ENCODE measurements at places on chromosomes 5 and 9.

GRCh38 chr5:80195837-80196400, 59.9 kb downstream of the SERINC5 start:
- DNase-seq, result no peak

- DNase-seq, result no peak
Observed at GRCh38 chr5:72107131-72107900, at the start of gene MAP1B. Gene MAP1B, plus strand, starts transcription at chr5:72107475. Its CDS starts 57 bp downstream, at chr5:72107532.

DNA sequence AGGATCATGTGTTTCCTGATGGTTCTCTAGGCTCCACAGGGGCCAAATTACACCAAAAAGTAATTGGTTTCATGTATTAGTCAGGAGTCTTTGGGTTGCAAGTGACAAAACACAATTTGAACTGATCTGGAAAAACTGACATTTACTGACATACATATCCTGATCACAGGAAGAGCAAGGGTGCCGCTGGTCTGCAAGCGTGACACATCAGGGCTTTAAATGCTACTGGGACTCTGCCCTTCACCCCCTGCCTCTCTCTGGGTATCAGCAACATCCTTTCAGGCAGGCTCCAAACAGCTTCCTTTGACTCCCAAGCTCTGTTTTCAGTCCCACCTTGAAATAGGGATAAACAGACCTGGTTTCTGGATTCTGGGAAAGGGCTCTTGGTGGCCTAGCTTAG, 197.5 kb downstream of the PALM2AKAP2 start:
- DNase-seq, result no peak

DNA sequence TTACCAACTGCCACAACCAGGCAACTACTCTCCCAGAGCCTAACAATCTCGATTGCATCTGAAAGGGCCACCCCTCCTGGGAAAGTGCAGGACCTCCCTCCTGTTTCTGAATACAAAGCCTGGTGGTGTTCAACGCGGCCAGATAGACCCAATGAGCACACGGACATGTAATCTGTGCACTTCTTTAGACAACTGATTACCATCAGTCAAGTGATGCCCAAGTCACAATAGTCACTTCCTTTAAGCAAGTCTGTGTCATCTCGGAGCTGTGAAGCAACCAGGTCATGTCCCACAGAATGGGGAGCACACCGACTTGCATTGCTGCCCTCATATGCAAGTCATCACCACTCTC, 739 bp downstream of the C9orf72 start:
- DNase-seq, result no peak

GRCh38 chr5:106876665-106877194, 794.0 kb downstream of the EFNA5 start:
- no peak for DNase-seq

DNA sequence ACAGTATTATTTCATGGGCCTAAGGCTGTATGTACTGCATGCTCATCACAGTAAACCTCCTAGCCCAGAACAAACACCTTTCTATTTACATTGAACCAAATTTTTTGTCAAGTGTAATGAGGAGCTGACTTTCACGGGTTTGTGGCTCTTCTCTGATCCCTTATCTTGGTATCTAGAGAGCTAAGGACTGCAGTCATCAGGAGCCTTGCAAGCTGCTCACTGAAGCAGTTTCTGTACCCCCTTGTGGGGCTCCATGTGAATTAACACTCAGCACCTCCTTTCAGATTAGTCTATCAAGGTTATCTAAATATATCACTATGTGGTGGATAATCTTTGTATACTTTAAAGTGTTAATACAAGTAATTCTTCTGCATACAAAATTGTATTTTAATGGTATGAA, 108.2 kb downstream of the AUH start:
- DNase-seq, result no peak

- DNase-seq, result no peak
Observed at GRCh38 chr5:180069589-180070247, 1.8 kb downstream of the RNF130 start.

DNA sequence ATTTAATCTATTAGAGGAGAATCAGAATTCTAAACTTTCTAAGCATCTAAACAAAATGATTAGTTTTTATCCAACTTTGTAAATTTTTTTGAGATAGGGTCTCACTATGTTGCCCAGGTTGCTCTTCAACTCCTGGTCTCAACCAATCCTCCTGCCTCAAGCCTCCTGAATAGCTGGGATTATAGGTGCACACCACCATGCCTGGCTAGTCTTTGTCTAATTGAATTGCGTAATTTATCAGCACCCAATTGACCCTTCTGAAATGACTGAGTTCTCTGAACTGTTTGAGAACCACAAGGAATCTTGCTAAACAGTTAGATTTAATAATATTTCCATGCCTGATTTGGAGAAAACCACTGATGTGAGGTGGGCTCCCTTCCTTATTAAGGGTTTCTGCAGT, 75.7 kb downstream of the PJA2 start:
- no peak for DNase-seq

DNA sequence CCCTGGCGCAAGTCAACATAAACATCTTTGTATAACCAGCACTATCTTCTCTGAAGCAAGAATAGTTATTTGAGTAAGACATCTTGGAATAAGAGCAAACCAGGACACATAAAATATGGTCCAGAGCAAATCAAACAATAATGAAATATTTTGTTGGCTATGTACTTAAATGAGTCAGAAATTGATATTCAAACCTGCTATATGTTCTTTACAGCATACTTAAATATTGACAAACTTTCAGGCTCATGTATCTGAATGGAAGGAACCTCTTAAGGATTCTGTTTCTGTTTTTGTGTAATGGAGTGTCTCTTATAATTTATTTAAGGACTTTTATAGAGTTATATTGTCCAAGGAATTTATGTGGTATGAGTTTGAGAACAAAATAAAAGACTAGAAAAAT, 747.3 kb downstream of the EFNA5 start:
- no peak for DNase-seq

DNA sequence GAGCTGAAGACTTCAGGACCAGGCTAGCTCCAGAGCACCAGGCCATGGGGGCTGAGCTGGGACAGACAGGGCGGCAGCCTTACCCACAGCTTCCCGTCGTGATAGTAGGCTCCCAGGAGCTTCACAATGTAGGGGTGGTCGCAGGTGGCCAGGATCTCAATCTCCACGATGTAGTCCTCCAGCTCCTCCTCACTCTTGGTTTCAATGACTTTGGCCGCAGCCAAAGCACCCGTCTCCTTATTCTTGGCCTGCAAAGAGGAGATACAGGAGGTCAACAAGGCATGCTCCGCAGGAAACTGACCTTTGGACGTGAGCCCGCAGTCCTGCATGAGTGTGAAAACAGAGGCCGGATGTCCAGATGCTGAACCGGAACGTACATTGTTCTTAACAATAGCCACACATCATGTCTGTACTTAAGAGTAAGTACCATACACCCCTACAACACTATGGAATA, 31.5 kb downstream of the STK10 start:
- DNase-seq, result no peak

- DNase-seq, result no peak
Observed at GRCh38 chr5:76849419-76850291, at the start of gene S100Z. Gene S100Z, plus strand, starts transcription at chr5:76850014. Its CDS starts 25,346 bp downstream, at chr5:76875360.

DNA sequence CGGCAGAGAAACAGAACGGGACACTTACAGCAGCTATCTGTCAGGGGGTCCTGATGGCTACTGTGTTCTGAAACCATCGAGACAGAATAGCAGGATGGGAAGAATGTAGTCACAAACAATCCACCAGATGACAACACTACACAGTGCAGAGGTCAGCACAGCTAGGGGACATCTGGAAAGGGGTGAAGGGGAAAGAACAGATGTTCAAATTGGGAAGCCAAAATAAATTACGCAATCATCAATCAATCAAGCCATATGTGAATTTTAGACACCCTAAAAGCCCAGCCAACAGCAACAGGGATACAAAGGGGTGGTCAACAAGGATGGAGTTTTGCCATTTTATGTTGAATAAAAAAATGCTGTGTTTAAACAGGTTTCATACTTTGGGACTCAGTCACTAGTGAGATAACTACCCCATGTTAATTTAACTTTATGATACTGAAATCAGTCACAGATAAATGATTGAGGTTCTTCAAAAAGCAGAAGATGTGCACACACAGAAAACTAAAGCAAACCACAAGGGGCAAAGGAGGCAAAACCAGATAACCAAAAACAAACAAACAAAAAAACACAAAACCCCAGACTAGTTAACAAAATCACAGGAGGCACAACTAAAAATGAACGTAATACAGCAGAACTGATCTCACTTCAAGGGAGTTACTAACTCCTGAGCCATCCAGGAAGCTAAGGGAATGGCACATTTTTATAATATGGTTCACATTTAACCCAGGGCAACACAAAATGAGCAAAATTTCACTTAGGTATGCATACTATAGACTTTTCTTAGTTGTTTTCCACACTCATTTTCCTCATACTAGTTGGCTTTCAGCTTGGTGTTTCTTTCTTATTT, 65.9 kb downstream of the HABP4 start:
- no peak for DNase-seq

DNA sequence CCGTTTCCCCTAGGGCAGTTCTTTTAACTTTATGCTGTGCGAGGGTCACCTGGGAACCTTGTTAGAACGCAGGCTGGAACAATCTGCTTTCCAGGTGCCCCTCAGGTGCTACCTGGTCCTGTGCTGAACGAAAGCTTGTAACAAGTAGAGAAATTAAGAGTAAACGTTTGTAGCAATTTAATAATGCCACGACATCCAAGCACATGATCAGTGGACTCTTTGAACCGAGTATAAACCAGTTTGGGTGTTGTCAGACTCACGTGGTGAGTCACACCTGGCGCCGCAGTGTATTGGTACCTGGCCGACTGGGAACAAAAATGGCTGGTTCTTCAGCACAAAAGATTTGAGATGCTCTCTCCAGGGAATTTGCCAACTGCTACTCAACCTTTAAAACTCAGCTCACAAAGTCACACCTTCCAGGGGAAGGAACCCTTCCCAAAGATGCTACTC, 926 bp upstream of the MYO10 start:
- DNase-seq, result no peak

GRCh38 chr5:56264417-56265025, 31.4 kb upstream of the ANKRD55 start:
- no peak for DNase-seq

- no peak for DNase-seq
Observed at GRCh38 chr9:81656004-81656403, 33.3 kb downstream of the TLE1 start.

- no peak for DNase-seq
Observed at GRCh38 chr5:110304176-110304575, 422.3 kb downstream of the TMEM232 start.

- no peak for DNase-seq
Observed at GRCh38 chr9:81259896-81260295, 429.5 kb downstream of the TLE1 start.

- DNase-seq, result no peak
Observed at GRCh38 chr5:74919487-74919886, 53.3 kb upstream of the FAM169A start.

DNA sequence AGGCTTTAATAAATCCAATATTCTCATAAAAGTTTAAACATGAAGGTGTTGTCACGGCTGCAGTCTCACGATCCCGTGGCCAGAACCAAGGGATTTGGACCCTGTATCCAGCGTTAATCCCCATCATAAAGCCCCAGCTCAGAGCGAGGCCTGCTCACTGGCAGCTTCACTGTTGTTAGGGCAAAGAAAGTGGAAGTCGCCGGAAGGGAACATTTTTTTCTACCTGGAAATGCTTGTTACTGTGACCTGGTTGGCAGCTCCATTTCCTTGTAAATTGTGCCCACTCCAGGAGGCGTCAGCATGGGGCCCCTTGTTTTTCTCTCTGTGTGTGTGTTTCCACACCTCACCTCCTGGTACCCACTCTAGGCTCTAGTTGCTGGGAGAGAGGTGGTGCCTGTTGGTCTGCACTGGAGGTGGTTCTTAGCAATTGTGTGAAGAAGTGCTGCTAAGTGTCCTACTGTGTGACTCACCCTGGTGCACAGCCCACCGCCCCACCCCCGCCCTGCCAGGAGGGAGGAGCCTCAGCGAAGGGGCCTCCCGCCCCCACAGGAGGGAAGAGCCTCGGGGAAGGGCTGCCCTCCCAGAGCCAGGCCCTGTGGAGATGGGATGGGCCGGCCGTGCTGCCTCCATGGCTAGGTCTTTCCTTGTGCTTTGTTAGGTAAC, 105.1 kb downstream of the EHMT1 start:
- DNase-seq, result no peak

GRCh38 chr5:158929552-158930218, 170.0 kb downstream of the EBF1 start:
- DNase-seq, result no peak

DNA sequence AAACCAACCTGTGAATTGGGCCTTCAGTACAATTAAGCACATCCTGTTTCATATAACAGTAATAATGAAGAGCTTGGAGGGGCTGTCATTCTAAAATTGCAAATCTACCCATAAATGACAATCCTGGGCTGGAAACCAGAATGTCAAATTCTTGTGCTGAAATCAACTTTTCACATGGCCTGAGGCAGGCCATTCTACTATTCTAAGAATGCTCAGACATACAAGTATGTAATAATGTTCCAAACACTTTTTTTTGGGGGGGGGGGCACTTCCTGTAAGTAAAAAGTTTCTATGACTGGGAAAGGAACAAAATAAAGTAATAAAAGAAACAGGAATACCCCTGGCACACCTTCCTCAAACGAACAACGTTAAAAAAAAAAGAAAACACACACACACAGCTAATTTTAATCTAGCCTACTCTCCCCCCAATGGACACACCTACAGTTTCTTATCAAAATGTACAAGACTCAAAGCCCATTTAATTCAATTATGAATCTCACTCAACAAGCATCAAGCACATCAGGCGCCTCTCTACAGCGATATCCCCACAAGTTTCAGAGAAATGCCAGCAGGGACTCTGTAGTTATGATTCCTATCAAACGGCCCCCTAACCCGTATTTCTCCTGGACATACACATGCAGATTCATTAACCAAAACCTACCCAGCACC, 1.4 kb downstream of the ETF1 start:
- DNase-seq, result no peak

DNA sequence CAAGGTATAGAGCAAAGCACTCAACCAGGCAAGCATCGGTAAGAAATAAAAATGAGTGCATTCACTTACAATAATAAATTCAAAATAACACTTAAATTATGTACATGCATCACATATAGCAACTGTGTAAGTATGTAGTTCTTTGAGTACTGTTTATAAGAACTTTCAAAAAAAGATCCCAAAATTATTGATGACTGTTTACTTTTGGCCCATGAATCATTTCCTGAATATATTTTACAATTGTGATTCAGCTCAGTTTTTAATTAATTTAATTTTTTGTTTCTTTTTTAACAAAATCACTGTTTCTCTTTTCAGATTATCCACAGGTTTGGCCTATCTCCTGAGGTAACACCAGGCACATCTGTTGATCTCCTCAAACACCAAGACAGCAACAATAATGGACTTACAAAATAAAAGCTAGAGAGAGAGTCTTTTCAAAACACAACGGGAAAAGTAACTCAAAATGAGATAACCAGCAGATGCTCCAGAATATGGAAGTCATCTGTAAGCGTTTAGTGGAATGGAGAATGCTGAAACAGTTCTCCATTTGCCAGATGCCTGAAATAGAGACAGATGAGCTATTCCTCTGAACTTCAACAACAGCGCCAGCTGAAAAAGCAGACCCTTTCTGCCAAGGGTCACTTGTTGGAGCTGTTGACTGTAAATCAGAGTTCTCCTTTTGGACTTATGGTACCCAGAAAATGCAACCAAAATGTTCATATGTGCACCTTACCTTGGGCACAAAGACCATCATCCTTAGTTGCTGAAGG, 348.6 kb upstream of the RGMB start:
- DNase-seq, result no peak

Measured in cortex of kidney (tissue), 1 donor.